ENCODE measurements at places on chromosomes 11 and 22.

- no peak for DNase-seq
Measured at GRCh38 chr11:35180317-35181233, 41.6 kb downstream of the CD44 start.

- DNase-seq = no peak
Measured at GRCh38 chr11:76649851-76650372, 20.6 kb downstream of the LRRC32 start.

DNA sequence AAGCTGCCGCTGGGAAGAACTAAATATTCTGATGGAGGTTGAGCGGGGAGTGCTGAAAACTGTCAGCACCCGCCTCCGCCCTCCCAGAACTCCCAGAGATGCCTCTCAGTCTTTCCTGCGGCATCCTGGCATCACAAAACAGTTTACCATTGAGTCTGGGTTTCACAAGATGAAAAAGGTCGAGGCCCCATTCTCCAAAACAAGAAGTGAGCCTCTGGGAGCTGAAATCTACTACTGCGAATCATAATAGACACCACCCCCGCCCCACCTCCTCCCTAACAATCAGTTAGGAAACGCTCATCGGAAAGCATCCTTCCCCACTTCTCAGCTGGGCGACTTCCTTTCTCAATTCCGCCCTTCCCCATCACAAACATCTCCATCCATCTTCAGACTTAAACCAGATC lies 1.0 kb downstream of the SUN2 start:
- no peak for DNase-seq

- DNase-seq = no peak
Measured at GRCh38 chr11:94305146-94305545, 766 bp downstream of the IZUMO1R start.

DNA sequence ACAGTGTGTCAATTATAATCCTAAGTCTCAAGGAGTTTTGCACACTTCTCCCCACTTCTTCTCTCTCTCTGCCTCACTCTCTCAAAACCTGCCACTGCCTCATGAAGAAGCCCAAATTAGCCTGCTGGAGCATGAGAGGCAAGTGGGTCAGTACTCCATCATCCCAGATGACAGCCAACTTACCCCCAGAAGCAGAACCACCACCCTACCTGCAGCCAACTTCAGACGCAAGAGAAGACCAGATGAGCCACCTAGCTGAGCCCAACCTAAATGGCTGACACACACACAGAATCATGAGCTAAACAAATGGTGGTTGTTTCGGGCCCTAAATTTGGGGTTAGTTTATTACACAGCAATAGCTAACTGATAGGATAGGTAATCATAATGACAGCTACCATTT lies 61.2 kb downstream of the CD82 start:
- DNase-seq = no peak

DNA sequence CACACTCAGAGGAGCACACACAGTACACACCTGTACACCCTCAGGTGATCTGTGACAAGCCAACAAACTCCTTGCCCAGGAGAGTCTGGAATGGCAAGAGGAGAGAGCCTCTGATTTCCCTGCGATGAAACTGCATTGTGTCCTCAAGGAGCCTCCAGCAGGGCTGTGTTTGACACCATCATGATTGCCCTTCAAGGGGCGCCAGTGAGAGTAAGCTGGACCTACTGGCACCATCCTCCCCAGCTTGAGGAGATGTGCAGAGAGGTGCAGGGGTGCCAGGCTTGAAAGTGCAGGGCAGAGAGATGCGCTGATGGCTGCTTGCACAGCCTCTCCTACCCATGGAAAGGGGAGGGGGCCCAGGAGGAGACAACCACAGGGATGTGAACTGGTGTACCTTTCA lies 188.8 kb upstream of the CADM1 start:
- DNase-seq = no peak

DNA sequence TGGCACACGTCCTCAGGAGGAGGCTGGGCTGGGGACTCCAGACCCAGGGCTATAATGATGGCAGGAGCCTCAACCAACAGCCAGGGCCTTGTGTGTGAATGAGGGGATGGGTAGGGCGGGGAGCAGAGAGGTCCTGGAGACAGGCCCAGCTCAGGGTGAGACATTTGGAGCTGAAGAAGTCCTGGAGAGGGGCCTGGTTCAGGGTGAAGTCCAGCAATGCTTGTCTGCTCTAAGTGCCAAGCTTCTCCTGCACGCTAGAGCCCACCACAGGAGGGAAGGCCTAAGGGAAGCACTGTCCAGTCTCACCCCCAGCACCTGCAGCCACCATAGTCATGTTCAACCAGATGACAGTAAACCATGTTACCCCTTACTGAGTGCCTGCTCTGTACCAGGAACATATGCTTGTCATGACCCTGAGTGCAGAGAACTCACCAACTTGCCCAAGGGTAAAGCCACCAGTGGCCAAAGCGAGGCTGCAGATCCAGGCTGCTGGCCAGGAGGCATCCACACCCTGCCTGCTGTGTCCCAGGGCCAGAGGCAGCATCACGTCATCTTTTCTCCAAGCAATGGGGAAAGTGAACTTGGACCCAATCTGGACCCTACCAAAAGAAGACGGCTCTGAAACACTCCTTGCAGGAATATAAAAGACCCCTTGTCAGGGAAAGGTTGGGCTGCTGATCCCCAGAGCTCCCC lies 24.0 kb downstream of the LMO1 start:
- no peak for DNase-seq

DNA sequence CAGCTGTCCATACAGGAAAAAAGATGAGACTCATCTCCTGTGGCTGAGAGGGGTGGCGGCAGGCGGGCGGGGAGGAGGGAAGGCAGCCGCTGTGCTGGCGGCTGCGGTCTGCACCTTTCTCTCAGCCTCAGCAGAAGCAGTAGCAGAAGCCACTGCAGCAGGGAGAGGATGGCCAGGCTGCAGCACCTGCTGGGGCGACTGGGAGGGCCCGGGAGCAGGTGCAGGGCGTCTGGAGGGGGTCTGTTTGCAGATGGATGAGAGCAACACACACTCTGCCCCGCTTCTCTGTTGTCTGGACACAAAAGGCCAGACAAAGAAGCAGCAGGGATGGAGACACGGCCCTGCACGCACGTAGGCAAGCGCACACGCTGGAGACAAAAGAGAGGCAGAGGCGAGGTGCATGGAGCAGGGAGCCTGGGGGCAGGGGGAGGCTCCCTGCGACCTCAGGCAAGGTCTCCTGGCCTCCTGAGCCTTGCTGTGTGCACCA lies 9.3 kb upstream of the MIAT start:
- DNase-seq = peak; percentile 24

Measured in stimulated activated CD8-positive, alpha-beta memory T cell treated with anti-CD3 and anti-CD28 coated beads, Interleukin-2, amount 100 ng/mL, for 1 hour (primary cell).